ENCODE measurements at places on chromosomes 1 and 21.

DNA sequence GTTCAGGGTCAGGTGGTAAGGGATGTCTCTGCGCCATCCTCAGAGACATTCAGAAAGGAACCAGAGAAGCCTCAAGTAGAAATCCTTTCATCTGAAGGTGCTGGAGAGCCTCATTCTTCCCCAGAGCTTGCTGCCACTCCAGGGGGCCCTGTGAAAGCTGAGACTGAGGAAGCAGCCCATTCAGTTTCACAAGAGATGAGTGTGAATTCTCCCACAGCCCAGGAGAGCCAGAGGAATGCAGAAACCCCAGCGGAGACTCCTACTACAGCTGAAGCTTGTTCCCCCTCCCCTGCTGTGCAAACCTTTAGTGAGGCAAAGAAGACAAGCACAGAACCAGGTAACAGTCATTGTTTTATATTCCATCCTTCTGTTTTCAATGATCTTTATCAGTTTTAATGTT is 38.7 kb downstream of the ZBTB40 start:
- DNase-seq, result no peak

- DNase-seq, result peak; percentile 28
These were observed 1.0 kb upstream of the DCAF6 start for GRCh38 chr1:167935216-167936067.

- DNase-seq, result no peak
These were observed 281.0 kb downstream of the SMYD3 start for GRCh38 chr1:246226041-246226440.

DNA sequence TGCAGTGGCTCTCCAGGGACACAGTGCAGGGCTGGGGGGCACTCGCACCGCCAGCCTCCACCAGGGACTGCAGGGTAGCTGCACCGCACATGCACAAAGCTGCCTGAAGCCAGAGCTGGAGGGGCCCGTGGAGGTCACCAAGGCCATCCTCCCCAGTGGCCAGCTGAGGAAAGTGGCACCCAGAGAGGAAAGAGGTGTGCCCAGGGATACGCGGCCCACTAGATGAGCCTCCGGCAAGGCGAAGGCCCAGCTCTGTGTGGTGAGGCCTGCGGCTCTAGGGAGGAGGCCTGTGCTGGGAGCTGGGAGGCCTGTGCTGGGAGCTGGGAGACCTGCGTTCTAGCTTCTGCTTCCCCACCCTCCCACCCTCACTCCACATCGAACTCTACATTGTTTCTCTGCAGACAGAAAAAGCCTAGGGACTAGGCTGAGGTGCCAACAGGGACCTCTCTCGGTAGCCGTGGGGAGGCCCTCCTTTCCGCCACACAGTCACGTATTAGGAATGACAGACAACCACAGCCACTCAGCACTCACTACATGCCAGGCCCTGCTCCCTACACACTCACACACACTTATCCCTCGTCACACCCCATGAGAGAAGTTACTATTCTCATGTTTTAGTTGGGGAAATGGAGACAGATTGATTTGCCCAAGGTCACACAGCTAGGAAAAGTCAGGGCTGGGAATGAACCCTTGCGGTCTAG is 921 bp upstream of the ASCL5 start:
- no peak for DNase-seq

- DNase-seq, result no peak
These were observed 81.8 kb downstream of the CDC7 start for GRCh38 chr1:91582431-91582921.

Data from central memory CD8-positive, alpha-beta T cell (primary cell).